ENCODE measurements at places on chromosomes 1 and 21.

DNA sequence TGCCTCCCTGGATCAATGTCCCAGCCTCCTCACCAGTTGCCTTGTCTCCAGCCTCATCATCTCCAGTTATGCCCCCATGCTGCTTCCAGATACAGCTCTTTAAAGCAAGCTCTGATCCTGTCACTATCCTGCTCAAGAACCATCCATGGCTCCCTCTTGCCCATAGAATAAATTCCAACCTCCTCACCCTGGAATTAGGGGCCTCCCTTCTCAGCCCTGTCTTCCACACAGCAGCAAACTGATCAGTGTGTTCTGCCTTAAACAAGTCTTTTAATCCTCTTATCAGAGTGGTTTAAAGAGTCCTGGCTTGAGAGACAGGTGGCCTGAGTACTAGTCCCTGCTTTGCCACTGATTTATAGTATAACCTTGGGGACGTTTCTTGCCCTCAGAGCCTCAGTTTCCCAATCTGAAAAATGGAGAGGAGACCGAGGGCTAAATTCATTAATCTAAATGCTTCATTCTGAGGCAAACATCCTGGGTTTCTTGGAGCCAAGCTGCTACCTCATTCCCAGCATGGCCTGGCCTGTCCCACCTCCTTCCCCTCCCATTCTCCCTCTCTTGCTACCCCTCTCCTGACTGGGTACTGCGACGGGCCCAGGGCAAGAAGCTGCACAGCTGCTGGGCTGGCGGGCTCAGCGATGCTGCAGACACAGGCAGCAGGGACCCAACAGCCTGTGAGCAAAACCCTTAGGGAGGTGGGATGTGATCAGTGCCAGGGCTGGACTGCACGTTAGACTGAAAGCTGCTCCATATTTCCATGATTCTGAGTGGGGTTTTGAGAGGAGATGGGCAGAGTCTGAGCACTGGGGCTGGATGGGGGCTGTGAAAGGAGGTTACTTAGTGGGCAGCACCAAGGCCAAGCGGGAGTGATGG lies 221.4 kb downstream of the PTPRU start:
- DNase-seq = no peak

DNA sequence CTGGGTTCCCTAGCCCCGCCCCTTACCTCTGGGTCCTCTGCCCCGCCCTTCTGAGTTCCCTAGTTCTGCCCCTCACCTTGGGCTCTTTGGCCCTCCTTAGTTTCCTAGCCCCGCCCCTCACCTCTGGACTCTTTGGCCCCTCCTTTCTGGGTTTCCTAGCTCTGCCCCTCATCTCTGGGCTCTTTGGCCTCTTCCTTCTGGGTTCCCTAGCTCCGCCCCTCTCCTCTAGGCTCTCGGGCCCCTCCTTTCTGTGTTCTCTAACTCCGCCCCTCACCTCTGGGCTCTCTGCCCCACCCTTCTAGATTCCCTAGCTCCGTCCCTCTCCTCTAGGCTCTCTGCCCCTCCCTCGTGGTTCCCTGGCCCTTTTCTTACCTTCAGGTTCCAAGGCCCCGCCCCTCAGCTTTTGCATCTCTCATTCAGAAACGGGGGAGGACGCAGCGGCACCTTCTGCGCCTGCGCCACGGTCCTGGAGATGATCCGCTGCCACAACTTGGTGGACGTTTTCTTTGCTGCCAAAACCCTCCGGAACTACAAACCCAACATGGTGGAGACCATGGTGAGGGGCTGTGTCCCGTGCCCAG lies 88.5 kb downstream of the PTPRU start:
- DNase-seq = no peak

DNA sequence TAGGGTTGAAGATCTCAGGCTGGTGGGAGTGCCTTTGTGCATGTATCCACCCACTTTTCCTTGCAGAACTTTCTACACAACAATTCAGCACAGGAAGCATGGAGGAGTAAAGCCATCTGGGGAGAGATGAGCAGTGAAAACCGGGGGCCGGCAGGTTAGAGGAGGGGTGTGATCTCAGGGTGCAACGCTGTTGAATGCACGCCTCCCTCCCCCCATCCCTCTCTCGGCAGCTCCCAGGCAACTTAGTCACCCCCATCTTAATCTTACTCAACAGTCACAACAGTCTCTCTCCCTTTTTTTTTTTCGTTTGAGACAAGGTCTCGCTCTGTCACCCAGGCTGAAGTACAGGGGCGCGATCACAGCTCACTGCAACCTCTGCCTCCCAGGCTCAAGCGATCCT lies 16.6 kb upstream of the ABCG1 start:
- no peak for DNase-seq

- DNase-seq = no peak
Observed at GRCh38 chr21:31161157-31161556, 122.9 kb upstream of the KRTAP19-8 start.

GRCh38 chr1:162757476-162757875 lies 33.0 kb upstream of the HSD17B7 start:
- DNase-seq = no peak

DNA sequence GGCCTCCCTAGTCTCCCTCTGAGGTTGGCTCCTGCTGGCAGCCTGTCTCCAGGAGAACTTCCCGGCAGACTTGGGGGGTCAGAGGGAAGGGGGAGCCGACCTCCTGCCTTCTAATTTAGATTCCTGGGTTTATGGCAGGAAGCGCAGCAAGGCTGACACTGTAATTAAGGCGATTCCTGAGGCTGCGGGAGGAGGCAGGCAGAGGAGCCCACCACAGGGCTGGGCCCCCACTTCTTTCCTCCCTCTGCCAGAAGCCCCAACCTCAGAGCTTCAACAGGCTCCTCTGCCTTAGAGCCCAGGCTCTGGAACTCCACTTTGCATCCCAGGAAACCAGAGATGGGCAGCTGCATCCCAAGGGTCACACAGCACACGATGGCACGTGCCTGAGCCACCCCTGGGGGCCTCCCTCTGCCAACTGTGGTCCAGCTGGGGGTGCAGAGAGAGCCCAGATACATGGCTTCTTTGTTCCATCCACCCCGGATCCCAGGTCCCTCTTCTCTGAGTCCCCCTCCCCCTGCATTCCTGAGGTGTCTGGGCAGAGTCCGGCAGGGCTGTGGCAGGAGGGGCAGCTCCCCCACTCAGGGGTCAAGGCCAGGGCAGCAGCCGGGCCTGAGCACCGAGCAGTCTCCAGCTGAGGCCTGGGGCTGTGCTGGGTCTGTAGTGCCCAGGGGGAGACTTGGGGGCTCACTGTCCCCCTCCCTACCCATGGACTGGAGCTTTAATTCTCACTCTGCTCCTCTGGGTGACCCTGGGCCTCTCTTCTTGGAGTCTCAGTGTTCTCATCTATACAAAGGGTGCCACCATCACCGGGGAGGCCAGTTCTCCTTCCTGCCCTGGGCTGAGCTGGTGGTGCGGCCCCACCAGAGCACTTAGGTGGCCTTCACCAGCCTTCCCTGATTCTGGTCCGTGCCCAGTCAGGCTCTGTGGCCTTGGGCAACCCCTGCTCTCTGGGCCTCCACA lies 39.4 kb upstream of the FAM131C start:
- no peak for DNase-seq

DNA sequence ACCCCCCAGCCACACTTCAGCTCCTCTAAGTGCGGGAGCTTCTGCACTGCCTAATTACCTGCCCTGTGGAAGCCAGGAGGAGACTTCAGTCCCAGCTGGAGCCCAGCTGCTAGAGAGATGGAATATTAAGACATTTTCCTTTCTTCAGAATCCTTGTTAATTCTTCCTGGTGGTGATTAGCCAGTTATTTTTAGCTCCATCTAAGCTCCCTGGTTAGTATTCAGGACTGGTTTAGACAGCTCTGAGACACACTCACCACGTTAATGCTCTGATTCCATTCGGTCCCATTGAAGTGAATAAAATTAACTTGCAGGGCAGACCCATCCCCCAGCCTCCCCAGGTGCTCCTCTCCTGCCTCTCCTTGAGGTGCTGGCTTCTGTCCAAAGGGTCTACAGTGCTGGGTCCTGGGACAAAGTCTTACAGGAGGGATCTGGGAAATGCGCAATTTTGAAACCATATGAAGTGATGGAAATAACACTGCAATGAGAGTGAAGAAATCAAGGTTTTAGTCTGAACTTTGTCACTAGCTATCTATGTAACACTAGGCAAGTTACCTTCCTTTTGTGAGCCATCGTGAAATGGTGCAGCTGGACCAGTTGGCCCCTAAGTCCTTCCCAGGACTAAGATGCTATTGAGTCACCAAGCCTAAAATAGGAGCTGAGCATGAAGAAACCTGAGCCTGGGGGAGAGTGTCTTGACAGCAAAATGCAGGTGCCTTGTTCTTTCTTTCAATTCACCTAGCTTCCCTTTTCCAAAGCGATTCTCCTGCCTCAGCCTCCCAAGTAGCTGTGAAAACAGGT lies 117.4 kb upstream of the ATP1A1 start:
- no peak for DNase-seq

DNA sequence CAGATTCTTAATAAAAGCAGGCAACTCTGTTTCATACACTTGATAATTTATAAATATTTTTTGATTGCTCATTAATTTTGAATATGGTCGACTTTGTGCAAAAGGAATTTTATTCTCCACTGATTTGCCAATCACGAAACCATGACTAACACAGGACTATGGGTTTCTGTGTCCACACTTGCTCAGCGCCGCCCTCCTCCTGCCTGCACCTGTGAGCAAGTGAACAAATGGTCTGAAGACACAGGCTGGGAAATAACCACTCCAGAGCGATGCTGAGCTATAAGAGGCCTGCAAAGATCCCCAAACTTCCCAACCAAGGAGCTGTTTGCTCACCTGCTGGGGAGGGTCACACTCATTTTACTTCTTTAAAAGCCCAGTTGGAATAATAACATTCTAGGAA lies 19.6 kb downstream of the ABCB10 start:
- DNase-seq = no peak

DNA sequence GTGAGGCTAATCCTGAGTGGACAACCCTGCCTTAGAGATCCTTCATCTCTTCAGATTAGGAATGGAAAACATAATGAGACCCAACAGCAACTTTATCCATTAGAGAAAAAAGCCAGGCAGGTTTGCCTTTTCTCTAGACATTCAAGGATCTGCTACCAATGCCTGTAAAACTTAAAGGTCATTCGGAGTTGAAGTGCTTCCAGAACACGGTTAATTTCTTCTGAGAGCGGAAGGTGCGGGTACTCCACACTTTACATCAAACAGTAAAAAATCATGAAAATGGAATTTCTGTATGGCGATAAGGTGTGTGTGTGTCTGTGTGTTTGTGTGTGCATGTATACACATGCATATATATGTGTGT lies 65.2 kb upstream of the PRKACB start:
- DNase-seq = no peak

GRCh38 chr1:2018217-2019171 lies 651 bp upstream of the GABRD start:
- DNase-seq = no peak

DNA sequence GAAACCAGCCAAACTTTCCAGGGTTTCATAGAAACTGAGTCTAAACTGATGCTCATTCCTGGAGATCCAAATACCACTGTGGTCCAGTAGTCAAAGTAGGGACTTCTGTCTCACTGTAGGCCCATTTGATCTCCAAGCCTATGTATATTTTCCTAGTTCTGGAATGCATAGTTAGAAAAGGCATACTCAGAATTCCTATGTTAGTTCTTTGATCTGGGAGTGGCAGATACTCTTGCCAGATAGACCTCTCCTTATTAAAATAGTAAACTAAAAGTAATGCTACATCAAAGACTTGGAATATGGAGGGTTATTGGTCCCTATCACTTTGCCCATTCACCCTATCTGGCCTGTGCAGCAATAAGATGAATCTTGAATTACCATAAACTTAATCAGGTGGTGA lies 10.4 kb upstream of the SGIP1 start:
- DNase-seq = no peak

DNA sequence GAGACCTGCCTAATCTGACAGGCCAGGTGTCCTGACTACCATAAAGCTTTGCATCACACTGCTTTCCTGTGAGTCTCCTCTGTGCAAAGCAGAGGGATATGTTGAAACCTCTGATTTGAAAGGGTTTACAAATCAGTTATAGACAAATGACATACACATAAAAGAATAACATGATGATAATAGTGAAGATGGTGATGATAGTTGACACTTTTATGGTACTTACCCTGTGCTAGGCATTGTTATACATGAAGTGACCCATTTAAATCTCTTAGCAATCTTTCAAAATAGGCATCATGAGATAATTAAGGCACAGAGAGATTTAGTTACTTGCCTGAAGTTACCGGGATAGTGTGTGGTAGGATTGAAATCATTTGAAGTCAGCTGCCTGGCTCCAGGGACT lies 34.1 kb upstream of the PKN2 start:
- DNase-seq = no peak

DNA sequence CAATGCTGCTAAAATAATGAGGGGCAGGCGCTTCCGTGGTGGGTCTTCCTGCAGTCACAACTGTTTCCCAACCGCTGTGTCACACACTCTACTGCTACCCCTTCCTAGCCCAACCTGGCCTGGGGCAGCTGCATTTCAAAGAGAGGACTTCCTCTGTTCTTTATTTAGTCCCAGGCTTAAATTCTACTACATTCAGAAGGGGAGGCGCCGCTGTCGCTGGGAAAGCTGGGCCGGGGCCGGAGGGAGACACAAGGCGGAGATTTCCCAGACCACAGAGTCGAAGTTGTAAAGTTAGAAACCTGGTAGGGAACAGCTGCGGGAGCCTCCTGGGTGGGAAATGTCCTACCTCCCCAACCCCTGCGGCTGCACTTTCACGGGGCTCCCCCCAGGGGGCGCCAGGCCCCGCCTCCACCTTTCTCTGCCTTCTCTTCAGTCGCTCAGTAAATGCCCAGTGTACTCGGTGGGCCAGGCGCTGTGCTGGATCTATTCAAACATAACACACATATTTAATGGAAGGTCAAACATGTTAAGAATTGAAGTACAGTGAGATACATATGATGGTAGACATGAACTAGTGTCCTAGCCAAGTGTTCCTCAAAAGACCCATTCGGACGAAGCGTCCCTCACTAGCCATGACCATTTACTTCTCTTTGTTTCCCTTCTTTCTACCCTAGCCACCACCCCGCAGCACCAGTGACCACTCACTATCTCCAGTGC lies 23.1 kb downstream of the DYRK3 start:
- peak; percentile 70 for DNase-seq

- DNase-seq = no peak
Observed at GRCh38 chr21:28294051-28294450, 698.6 kb downstream of the LTN1 start.

DNA sequence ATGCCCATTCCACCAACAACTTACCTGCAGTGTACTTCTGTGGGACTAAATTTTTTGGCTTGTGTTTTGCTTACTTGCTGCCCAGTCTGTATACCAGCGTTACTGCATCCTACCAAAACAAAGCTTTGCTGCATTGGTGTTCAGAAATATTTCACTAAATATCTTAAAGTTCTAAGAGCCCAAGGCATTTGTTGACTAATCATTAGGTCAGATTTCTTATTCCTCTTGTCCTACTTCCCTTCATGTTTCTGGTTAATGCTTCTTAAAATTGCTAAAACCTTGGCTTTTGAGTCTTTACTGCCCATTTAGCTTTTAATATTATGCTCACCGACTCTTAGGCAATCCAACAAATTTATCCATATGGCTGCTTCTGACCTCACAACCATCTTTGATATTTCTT lies 161.8 kb downstream of the DPYD start:
- DNase-seq = no peak

GRCh38 chr1:48526008-48526710 lies 54.2 kb upstream of the SPATA6 start:
- no peak for DNase-seq
